Sigmoid colon (tissue), 7 donors: ENCODE measurements at places on chromosomes 5 and 9.
A peak's percentile ranks its signal among the peaks of the same experiment; 100 is the strongest.

- no peak for DNase-seq
Observed at GRCh38 chr5:6496636-6497035, 48.0 kb downstream of the UBE2QL1 start.

- DNase-seq, result no peak
Observed at GRCh38 chr9:101514071-101514470, 19.6 kb upstream of the RNF20 start.

- DNase-seq, result no peak
Observed at GRCh38 chr9:5939530-5939929, 48.8 kb downstream of the MLANA start.

- no peak for DNase-seq
Observed at GRCh38 chr9:118271331-118271730, 567.1 kb downstream of the TLR4 start.

- DNase-seq, result no peak
Observed at GRCh38 chr5:89604342-89604741, 721.4 kb upstream of the MEF2C start.

DNA sequence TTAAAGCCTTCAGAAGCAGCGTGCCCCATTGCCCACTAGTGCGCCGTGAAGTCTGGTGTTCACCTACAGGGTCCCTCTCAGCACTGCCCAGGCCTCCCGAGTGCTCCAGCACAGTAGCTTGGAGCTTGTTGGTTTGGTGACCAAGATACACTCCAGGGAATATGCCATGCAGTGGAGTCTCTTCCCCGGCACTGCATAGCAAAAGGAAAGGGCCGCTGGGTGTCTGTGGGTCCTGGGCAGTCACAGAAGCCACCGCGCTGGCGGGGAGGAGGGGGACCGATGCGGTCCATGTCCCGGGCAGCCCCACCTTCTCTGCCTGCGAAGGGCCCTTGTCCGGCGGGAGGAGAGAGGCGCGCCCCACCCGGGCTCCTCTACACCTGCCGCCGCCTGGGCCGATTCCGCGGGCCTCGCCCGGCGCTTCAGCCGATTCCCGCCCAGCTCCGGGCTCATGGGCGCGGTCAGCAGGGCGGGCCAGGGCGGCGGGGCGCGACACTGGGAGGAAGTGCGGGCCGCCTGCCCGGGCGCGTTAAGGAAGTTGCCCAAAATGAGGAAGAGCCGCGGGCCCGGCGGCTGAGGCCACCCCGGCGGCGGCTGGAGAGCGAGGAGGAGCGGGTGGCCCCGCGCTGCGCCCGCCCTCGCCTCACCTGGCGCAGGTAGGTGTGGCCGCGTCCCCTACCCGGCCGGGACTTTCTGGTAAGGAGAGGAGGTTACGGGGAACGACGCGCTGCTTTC is at the start of gene SYK:
Gene SYK, plus strand, starts transcription at position 579 of the 732 bp plus-strand sequence. CDS start 42,080 bp downstream, outside the sequence.
- DNase-seq, result peak; percentile 67

GRCh38 chr5:148967783-148968182 is 95.1 kb downstream of the SH3TC2 start:
- peak; percentile 37 for DNase-seq

GRCh38 chr9:121548666-121549065 is 49.0 kb upstream of the GGTA1 start:
- DNase-seq, result no peak

- no peak for DNase-seq
Observed at GRCh38 chr5:102277144-102277543, 18.9 kb downstream of the SLCO4C1 start.

GRCh38 chr9:113966394-113966793 is 90.3 kb downstream of the ZNF618 start:
- no peak for DNase-seq

- DNase-seq, result no peak
Observed at GRCh38 chr5:86500947-86501346, 116.8 kb upstream of the COX7C start.
